ENCODE measurements at places on chromosomes 12 and 14. TPM values are rescaled to one million over a fixed set of nuclear protein-coding genes. Genes with fewer than 3 reads are reported as not detected.

Gene OVCH1
- 2.1 TPM for total RNA-seq

Gene HOXC10
- total RNA-seq = not detected

Gene GPR68
- 8.1 TPM for total RNA-seq

Gene GNS
- total RNA-seq = 70.1 TPM

Gene PAN2
- 30.9 TPM for total RNA-seq

Gene KCNC2
- total RNA-seq = 41.5 TPM

Gene A2M
- 87.9 TPM for total RNA-seq

Gene DCN
- total RNA-seq = 39.4 TPM

Gene MDGA2
- total RNA-seq = 84.4 TPM

Gene LIN7A
- 60.0 TPM for total RNA-seq

Gene FOXG1
- total RNA-seq = 19.8 TPM

Gene CKAP4
- 40.6 TPM for total RNA-seq
